ENCODE measurements at places on chromosomes 5 and 9.
A peak's percentile ranks its signal among the peaks of the same experiment; 100 is the strongest.

DNA sequence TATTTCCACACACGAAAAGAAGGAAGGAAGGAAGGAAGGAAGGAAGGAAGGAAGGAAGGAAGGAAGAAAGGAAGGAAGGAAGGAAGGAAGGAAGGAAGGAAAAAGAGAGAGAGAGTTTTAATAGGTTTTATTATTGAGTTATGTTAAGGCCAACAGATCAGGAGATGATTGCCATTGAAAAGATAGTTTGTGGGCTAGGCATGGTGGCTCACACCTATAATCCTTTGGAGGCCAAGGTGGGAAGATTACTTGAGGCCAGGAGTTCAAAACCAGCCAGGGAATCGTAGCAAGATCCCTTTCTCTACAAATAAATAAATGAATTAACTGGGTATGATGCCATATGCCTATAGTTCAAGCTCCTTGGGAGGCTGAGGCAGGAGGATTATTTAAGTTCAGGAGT is 877.2 kb downstream of the TLE4 start:
- no peak for DNase-seq

DNA sequence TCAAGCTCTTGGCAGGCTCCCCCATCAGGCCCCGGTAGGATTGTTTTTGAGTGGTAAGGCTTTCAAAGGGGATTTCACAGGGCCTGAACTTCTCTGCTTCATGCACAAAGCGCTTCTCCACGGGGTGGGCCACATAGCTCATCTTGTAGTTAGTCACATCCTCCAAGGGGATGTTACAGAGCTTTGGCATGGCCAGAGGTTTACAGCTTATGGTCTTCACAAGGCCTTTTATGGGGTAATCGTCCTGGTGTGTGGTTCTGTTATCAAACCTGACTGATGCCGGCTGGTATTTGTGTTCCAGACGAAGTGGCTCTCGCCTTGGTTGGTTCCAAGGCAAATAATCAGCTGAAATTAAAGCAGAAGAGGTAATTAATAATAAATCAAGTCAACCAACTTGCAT is 104.3 kb downstream of the SAXO1 start:
- no peak for DNase-seq

- DNase-seq: peak; percentile 6
Observed at GRCh38 chr9:82829818-82830217, 233.1 kb downstream of the RASEF start.

DNA sequence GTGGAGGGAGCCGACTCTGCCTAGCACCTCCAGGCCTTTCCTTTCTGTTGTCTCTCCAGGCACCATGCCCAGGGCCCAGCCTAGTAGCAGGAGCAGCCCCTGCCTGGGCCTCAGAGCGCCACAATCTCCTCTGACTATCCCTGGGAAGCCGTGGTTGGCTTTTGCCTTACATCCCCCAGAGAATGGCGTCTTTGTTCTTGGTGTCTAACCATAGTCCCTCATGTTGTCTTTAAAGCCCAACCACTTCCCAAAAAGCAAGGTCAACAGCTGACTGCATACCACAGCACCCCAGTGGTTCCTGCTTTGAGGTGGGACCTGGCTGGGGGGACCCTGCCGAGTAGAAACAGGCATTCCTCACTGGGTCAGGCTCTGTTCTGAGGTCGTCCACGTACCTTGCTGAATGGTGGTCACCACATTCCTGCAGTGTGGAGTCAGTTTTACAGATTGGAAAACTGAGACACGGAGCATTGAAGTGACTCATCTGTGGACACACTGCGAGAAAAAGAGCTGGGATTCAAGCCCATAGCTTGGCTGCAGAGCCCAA is 13.7 kb upstream of the CERCAM start:
- DNase-seq: no peak

GRCh38 chr9:137194388-137194787 is 5.9 kb downstream of the SSNA1 start:
- peak; percentile 48 for DNase-seq

- DNase-seq: no peak
Observed at GRCh38 chr9:99071313-99072039, 33.4 kb upstream of the TGFBR1 start.

- no peak for DNase-seq
Observed at GRCh38 chr5:17096952-17097695, 120.3 kb upstream of the BASP1 start.

GRCh38 chr9:30799527-30800101 is 1584.8 kb upstream of the ACO1 start:
- DNase-seq: no peak

DNA sequence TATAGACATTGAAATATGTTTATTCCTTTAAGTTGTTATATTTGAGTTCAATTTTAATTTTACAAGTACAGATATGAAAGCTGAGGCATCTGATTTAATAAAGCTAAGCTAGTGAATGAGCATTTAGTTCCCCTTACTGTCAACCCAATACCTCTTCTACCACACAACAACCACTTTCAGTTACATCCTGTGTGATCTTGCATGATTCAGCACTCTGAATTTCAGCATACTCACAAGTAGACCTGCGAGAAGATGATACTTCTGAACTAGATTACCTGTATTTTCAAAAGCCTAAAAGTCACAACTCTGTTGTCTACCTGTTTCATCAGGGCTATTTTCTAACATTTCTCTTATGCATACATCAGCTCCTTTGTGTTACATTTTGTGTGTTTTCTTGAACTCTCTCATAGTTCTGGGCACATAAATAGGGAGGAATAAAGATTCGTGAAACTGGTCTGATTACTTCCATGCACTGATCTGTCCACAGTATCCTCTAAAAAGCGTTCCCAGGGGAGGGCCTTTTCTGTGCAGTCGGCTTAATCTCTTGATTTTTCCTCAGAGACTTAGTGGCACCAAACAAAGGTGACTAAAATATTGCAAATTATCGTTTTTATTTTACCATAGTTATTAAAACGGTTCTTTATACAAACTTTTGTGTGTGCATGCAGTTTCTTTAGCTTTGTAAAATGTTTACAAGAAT is 2025.5 kb upstream of the NUDT12 start:
- DNase-seq: peak; percentile 78

DNA sequence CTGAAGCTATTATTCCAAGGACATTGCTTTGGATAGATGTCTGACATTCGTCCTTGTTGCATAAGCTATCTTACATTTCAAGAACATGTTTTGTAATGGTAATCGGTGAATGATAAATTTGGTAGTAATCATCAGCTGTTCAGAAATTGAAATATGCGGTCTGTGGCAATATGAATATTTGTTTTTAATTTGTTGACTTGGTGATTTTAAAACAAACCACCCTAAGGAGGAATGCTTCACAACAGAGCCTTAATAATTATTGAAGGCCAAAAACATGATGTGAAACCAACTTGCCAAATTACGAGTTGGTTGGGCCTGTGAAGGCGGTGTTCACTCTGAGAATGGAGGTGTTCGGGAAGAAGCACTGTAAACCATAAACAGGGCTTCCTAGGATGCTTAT is 149.7 kb upstream of the TUT7 start:
- DNase-seq: no peak

GRCh38 chr5:57600321-57600720 is 117.7 kb upstream of the ACTBL2 start:
- no peak for DNase-seq

- peak; percentile 57 for DNase-seq
Observed at GRCh38 chr9:127927201-127927987, 3.2 kb downstream of the PIP5KL1 start.

GRCh38 chr5:65026816-65027548 is 258.3 kb downstream of the CWC27 start:
- DNase-seq: peak; percentile 72

- no peak for DNase-seq
Observed at GRCh38 chr5:82246960-82247574, 31.1 kb downstream of the RPS23 start.

DNA sequence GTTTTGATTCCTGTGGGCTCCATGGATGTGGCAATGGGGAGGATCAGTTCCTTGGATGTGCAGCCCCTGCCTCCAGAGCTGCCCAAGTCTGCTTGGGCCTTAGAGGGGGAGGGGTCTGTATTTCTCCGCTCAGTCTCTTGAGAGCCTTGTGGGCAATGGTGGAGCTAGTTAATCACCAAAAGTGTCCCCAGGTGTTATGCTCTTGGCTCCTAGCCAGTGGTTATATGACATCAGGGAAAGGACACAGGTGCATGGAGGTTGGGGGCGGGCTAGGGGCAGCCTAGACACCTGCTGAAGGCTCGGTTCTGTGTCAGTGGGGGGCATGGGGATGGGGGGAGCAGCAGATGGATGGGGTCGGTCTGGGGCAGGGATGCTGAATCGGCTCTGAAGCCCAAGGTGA is 12.4 kb upstream of the ARAP3 start:
- no peak for DNase-seq

- DNase-seq: no peak
Observed at GRCh38 chr5:111520908-111521307, 8.6 kb upstream of the STARD4 start.

DNA sequence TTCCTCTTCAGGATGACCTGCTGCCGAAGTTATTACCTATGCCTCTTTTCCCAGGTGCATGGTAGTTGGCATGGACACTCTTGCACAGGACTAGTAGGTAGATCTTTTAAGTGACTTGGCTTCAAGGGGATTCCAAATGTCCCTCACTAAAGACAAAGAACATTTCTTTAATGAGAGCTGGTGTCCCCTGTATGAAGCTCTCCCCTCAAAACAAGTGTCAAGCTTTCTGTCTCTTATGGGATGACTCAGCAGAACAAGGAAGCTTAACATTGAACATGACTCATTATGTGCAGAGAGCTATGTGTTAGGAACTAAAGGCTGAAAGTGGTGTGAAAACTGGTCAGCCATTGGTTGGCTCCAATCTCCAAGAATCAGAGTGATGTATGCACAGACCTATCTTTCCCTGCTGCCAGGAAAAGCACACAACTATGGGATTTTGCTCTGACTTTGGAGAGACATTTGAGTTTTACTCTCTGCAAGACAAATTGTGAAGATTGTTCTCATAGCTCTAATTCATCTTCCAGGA is 120.5 kb downstream of the PRDM6 start:
- no peak for DNase-seq

- DNase-seq: no peak
Observed at GRCh38 chr9:89440951-89441654, 56.8 kb downstream of the SEMA4D start.

DNA sequence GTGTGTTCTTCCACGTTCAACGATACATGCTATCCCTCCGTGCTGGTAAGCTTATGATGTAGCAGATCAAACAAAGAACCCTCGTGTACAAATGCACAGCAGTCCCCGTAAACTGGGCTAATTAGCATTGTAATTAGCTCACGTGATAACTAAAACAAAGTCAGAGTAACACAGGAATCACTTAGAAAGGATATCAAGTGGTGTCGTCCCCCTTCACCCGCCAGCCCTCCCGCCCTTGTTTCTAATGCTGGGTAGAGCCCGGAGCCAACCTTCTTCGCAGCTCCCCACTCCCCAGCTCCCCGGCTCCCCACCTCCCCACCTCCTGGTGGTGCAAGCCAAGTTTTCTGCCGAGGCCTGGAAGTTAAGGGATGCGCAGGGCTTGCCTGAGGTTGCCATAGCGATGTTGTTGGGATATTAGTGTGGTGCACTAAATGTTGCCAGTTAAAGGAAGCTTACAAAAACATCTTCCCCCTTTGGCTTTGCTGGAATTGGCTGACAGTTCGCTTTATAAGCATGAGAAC is 357.9 kb upstream of the CCNH start:
- DNase-seq: no peak

GRCh38 chr9:87749335-87750035 is 23.6 kb downstream of the CTSL start:
- DNase-seq: no peak

GRCh38 chr5:175922192-175922885 is 45.8 kb downstream of the THOC3 start:
- no peak for DNase-seq

DNA sequence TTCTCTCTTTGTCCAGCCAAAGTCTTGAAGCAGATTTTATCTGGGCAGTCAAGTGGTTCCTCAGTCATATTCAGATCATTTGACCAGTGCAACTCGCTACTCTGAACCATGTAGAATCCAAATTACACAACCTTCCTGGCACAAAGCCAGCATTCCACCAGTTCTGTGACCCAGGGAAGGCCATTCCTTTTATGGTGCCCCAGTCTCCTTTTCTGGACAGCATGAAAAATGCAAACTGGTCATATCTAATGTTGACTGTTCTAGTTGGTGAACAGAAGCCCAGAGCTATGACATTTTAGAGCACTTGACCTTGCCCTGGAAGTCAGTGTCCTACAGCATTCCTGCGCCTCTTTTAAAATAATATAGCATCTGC is 364.6 kb downstream of the BRINP1 start:
- no peak for DNase-seq

DNA sequence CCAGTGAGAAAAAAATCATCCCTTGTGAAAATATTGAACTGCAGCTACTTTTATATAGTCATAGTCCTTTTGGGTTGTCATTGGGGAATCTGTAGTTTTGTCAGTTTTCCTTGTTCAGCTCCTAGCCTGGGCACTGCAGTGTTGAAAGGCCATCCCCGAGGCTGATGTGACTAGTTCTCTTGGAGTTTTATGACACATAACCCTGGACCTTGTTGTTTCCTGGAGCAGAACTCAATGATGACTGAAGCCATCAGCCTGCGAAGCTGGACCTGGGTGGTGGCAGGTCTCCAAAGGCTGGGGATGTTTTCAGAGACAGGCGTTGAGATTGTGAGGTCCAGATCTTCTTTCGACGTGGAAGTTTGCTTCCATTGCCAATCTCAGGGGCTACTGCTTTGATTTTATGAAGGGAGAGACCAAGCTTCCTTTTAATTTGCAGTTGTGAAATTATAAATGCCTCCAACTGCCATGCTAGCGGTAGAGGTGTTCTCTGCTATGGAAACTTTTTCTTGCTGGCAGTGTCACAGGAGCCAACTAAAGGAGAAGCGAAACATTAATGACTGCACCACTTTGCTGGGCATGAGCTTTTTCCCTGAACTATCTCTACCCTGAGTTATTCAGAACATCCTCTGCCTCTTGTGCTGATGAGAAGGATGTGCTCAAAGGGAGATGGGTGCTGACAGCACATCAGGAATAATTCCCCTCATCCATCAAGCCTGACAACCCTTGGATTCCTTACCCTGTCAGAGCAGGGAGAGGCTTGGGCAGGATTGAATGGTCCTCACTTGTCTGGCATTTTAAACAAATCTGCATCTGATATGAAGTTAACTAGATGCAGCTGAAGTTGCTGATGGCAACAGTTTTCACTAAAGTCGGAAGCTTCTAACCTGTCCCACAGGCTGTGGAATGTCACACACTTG is 209.6 kb downstream of the MAST4 start:
- no peak for DNase-seq

DNA sequence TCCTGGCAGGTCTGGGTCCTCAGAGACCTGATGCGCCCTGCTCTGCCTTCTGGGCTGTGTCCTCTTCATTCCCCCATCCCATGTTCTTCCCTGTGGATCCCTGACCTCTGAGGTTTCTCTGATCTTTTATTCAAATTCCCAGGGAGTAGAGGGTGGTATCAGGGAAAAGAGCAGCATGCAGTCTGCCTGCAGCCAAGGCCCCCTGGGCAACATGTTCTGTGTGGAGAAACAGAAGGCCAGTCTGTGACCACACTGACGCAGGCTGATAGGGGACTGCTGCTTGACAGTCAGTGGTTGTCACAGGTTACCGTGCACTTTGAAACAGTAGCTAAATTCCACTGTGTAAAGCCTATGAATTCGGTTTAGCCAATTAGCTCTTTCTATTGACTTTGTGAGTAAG is 156.6 kb upstream of the IRX2 start:
- no peak for DNase-seq

Data from NCI-H82 (cell line).